ENCODE measurements at places on chromosomes 4 and X. TPM values are rescaled to one million over a fixed set of nuclear protein-coding genes. Genes with fewer than 3 reads are reported as not detected.

Gene PRR32
- 0.89 TPM for total RNA-seq

Gene ETDB
- not detected for total RNA-seq

Gene NSUN7
- total RNA-seq: not detected

Gene SHOX
- total RNA-seq: 0.11 TPM

Gene F8A2
- not detected for total RNA-seq

Gene POU3F4
- total RNA-seq: not detected

Gene PNMA6F
- total RNA-seq: not detected

DNA sequence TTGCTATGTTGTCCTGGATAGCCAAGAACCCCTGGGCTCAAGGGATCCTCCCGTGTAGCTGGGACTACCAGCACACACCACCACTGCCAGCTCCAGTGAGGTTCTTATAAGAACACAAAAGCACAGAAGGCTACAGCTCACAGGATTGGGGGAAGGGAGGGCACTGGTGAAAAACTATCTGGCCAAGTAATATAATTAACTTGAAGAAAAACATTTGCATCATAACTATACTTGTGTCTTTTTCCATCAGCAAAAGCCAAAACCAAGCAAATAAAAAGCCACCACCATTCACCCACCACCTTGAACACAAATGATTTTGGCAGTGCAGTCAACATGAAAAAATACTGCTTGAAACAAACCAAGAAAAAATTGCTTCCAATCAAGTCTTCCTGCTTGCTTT lies 188.2 kb downstream of the MAML3 start:
- no peak for DNase-seq

DNA sequence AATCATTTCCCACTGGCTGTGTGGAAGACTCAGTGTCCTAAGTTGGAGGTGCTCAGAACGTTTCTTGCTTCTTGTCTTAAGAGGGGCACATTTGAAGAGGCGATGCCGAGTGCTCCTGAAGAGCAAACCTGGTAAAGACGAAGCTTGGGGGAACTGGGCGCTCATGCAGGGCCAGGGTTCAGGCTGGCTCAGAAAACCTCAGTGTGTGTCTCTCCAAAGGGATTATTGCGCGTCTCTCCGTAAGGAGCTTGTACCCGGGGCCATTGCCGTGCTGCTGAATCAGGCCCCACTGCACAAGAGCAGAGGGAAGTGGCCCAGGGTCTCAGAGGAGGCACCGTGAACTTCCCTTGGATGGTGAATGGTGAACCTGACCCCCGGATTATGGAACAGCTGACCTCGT lies 44.4 kb downstream of the PSAPL1 start:
- DNase-seq: peak; percentile 49

DNA sequence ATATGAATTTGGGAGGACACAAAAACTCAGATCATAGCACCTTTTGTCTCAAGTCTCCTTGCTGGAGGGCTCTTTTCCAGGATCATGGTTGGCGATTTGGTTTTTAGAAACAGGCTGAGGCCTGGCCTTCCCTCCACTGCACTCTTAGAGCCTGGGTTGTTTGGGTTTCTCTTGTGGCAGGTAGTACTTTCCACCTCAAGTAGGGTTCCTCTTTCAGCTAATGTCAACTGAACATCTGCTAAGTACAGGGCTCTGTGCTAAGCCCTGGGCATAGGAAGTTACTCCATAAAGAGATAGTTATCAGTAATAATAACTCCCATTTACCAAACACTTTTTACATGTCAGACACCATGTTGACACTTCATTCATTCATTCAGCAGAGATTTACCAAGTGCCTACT lies 28.2 kb upstream of the APLN start:
- no peak for DNase-seq

DNA sequence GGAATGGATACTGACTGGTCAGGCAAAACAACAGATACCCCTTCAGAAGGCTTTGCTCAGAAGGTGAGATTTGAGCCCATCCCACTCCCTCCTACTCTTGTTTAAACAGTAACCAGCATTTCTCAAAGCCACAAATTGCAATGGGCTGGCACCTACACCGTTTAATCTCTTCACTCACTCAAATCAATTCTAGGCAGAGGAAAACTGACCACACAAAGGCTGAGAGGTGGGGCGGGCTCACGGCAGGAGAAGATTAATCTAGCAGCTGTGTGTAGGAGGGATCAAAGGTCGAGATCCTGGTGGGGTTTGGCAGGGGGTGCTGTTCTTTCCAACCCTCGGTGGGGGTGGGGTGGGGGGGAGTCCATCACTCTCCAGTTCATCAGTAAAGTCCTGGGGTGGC lies 622.4 kb downstream of the BCOR start:
- DNase-seq: no peak

DNA sequence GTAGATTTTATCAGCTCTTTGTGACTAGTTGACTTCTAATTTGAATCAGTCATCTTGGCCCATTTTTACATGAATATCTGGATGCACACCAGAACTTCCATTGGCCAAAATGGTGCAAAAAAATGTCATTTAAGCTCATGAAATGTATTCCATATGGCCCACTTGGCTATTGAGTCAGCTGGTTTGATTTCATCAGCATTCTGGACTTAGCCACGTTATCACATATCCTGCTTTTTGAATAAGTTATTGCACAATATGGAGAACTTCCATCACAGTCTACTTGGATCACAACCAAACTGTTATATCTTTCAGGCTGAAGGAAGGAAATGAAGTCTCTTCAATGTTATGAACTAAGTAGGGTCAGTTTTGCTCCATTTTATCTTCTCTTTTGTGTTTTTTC lies 640.6 kb downstream of the PCDH7 start:
- no peak for DNase-seq

DNA sequence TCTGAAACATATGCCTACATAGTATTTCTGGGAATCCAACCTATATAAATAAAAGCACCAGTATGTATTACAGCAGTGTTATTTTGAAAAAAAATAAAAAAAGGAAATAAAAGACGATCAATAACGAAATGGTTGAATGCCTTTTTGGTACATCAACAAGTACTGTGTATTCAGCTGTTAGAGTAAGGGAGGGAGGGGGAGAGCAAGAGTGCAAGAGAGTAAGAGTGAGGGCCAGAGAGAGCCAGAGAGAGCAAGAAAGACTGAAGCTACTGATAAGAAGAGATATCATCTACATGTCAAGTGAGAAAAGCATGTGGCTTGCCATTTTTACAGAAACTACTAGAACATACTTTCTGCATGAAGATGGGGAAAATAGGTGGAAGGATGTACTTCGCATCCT lies 1.8 kb downstream of the SPIN4 start:
- no peak for DNase-seq

DNA sequence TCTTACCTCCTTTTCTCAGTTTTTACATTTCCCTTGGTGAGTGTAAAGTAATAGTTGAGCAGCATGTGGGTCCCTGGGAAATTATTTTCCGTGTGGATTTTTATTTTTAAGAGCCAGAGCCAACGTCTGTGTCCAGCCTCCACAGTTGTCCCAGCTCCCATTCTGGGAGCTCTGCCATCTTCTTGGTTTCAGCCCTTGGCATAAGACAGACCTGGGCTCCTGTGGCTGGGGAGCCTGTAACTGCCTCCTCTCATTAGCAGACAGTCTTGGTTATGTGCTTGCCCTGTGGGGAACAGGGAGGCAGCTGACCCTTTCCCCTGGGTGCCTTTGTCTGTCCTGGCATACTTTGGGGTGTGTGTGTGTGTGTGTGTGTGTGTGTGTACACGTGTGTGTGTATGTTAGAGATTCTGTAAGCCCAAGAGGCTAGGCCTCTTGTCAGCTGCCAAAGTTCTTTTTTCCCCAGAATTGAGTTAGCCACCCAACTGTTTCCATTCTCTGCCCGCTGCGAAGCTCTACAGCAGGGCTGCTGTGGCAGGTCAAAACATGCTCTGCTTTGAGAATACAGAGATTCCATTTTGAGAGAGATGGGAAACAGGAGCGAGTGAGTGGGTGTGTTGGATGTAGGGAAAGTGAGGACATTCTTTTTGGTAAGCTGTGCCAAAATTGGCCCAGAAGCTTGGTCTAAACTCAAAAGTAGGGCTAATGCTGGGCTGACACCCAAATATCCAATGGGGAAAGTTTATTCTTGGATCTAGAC lies 140.7 kb downstream of the TMEM164 start:
- DNase-seq: peak; percentile 78

GRCh38 chr4:139735381-139736273 lies 70.0 kb downstream of the MGST2 start:
- DNase-seq: no peak

DNA sequence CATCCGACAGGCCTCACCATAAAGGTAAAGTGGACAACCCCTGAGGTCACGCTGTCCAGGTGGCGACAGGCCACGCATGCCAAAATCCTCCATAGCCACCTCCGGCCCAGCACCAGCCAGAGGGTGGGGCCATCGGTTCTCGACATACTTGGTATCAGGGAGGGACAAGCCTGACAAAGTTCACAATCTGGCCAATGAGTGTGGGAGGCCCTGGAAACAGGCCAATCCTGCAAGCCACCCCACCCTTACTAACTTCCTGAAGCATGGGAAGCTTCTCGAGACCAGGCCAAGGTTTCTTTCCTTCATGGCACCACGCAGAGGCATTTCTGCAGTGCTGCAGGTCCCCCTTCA lies 73.8 kb downstream of the MTMR1 start:
- no peak for DNase-seq

DNA sequence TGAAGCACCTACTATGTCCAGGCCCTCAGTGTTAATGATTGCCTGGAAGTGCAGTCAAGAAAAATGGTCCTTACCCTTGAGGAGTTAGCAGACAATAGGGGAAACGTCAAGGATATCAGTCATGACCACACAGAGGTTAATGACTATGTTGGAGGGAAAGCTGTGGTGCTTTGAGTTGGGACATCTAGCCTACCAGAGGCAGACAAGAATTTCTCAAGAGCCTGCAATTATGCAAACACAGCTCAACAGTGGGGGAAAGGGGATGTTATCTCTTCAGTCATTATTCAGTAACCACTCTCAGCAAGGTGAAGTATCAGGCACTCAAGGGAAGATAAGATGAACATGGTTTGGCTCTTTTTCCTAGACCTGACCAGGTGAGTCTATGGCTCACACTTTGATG lies 7.0 kb upstream of the FGFBP1 start:
- DNase-seq: no peak

DNA sequence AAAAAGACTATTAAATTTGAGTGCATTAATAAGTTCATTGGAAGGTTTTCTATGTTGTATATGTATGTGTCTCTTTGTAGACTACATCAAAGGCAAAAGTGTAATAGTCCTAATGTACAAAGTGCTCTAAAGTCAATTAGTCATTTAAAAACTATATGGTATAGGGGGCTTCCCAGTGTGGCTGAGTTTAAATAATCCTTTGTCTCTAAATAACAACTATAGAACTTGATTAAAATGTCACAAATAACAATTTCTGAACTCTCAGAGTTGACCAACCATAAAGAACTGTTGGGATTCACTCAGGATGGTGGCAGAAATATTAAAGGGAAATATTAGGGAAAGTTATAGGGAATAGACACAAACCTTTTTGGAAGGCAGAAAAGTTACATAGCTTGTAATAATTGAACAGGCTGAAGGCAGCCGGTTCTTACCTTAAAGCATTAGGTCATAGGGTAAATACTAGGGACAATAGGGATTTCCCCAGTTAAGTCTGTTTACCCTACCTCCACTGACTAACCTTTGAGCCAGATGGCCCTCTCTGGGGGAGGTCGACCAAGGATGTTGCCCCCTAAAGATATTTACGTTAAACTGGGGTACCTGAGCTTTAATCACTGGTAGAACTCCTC lies 1054.2 kb downstream of the ARAP2 start:
- DNase-seq: no peak

DNA sequence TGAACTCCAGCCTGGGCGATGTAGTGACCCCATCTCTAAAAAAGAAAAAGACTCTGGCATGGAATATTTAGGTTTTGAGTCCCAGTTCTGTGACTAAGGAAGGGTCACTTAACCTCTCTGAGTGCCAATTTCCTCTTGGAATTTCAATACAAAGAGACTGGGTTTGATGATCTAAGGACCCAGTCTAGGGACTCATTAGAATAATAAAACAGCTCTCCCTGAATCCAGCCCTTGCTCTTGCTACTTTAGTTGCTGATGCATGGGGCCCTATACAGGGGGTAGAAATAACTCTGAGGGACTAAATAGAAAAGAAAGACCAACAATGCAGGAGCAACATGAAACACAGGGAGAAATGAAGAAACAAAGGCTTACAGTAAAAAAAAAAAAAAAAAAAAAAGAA lies 12.6 kb downstream of the C4orf54 start:
- no peak for DNase-seq

DNA sequence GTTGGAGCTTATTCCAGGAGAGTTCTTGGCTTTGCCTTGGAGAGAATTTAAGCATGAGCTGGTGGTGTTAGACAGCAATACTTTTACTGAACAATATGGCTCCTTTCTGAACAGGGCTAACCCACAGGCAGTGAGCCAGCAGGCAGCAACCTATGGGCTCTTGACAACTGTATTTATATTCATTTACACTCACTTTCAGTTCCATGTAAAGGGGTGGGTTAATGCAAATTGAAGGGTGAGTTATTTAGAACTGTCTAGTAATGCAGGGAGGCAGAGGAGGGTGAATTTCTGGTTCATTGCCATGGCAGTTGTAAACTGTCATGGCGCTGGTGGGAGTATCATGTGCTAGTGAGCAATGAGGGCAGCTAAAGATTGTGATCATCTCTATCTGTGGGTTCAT lies 15.7 kb downstream of the FOXR2 start:
- DNase-seq: no peak

- DNase-seq: no peak
These were observed 74.8 kb upstream of the PASD1 start for GRCh38 chrX:151488677-151489076.

DNA sequence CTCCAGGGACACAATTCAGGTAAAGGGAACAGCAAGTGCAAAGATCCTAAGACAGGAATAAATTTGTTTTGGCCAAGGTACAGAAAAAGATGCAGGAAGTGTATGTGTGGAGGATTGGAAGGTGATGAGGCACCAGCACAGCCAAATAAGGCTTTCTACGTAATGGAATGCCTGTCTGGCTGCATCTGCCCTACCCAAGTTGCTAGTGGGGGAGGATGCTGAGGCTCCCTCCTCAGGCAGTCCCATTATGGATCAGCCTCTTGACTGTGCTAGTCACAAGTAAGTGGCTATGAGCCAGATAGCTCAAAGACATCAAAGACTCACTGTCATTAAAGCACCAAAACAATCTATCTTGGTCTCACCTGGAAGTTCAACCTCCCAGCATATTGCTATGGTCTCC lies 300.9 kb upstream of the FAT4 start:
- DNase-seq: no peak

GRCh38 chr4:34158878-34159277 lies 2085.4 kb downstream of the ARAP2 start:
- no peak for DNase-seq

DNA sequence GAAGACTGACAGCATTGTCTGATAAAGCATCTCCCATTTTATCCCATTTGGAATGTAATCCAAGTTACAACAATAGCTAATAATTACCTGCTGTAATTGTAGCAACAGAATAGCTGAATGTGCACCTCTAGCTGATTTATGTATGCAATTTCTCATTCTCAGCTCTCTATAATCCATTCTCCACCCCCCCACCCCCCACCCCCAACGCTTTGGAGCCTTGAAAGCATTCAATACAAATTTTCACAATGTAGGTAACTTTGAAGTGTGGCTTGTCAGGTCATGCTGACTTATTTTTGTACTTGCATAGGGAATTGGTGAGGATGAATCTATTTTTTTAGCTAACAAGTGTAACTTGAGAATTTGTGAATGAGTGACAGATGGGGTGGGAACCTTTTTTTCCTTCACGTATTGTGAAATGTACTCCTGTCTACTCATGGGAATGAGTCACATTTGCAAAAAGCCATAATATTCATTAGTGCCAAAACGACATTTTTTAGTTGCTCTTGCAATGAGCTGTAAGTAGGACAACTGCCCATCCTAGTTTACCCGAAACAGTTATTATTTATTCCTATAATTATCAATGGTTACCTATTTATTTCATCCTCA lies 159.3 kb downstream of the PALLD start:
- no peak for DNase-seq

Data from cardiac septum (tissue), 1 donor.